Muscle of back (tissue), 13 donors: ENCODE measurements at places on chromosomes 3 and 15.

- DNase-seq: no peak
Observed at GRCh38 chr3:120326784-120327183, 22.4 kb downstream of the LRRC58 start.

DNA sequence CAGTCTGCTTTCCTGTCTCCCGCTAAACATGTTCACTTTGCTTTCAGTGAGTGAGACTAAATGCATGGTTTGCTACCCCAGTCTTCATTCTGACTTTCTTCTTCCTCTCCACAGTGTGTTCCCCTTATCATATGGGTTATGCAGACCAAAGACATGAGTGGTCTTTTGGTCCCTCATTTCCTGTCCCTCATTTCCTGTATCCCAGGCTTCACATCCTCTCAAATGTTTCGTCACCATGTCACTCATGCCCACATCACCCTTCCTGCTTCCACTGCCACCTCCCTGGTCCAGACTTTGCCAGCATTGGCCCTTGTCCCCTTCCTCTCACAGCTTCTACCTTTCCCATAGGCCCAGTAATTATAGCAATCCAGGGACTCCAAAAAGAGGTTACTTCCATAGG is 209.0 kb downstream of the MYRIP start:
- no peak for DNase-seq

DNA sequence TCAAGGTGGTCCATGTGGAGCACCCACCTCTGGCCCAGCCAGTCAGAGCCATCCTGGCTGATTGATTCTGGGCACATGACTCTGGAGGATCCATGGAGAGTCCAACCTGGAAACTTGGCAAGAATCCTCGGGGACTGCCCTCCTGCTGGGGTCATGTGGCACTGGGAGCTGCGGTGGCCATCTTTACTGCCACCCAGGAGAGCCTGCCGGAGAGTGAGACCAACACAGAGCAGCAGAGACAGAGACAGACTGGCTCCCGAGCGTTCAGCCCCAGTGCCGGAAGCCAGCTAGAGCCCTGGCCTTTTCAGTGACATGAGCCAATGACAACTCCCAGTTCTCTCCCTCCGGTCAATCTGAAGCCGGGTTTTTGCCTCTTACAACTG is 11.5 kb upstream of the GATA2 start:
- no peak for DNase-seq

DNA sequence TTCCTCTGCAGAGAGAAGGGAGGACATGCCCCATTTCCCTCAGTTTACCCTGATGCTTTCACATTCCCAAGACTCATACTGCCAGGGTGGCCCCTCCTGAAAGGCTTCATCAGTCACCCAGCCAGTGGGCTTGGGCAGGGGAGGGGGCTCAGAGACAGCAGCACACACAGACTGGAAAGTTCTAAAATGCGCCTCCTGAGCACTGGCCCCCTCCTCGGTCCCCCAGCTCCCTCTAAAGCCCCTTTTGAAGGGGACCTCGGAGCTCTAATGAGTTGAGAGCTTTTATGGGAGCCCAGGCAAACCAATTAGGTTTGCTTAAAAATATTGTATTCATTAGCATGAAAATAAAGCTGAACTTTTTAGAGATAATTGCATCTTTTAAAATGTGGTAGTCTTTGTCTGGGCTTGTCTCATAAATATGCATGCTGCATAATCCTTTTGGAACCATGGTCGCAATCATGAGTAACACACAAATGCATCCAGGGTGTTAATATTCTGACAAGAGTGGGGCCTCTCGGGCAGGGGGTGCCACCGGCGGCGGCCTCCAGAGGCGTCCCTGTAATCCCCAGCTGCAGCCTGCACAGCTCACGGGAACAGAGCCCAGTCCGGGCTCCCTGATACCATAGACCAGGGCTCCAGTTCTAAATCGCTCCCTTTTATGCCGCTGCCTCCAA is 78.5 kb downstream of the RPLP1 start:
- DNase-seq: no peak

DNA sequence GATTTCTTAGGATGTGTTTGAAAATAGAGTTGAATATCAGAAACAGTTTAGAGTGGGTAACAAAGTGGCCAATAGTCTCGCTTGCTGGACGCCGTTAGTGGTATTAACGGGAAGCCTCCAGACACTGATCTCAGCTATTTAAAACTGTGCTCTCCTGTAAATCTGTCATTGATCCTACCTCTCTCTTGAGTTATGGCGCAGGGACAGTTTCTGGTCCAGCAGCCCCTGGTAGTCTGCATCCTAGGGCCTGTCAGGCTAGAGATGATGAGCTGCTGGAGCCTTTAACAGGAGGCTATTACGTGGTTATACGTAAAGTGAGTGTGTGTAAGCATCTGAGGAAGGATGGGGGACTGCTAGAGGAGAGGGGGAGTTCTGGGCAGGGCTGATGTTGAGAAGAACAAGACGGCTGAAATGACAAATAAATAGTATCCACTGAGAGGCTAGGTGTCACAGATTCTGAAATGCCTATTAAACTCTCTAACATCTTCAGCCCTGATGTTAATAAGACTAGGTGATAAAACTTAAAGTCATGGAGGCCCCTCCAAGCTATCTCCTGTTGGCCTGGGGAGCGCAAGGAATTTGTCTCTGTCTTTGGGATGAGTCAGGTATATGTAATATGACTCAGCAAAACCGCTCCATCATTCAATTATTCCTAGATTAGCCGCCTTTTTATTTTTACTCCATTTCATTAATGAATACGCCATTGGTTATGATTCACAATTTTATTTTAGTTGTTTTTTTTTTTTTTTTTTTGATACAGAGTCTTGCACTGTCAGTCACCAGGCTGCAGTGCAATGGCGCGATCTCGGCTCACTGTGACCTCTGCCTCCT is 155.7 kb downstream of the GREM1 start:
- no peak for DNase-seq

- no peak for DNase-seq
Observed at GRCh38 chr3:127701280-127701911, 28.6 kb downstream of the ABTB1 start.

GRCh38 chr3:58697561-58697960 is 31.0 kb upstream of the FAM3D start:
- no peak for DNase-seq

- DNase-seq: no peak
Observed at GRCh38 chr3:179506792-179507191, 55.5 kb upstream of the GNB4 start.

GRCh38 chr3:195180490-195181112 is 90.4 kb downstream of the XXYLT1 start:
- no peak for DNase-seq

- DNase-seq: no peak
Observed at GRCh38 chr3:64717872-64718613, 30.2 kb upstream of the ADAMTS9 start.

GRCh38 chr3:52682016-52682415 is 3.7 kb downstream of the PBRM1 start:
- DNase-seq: no peak

DNA sequence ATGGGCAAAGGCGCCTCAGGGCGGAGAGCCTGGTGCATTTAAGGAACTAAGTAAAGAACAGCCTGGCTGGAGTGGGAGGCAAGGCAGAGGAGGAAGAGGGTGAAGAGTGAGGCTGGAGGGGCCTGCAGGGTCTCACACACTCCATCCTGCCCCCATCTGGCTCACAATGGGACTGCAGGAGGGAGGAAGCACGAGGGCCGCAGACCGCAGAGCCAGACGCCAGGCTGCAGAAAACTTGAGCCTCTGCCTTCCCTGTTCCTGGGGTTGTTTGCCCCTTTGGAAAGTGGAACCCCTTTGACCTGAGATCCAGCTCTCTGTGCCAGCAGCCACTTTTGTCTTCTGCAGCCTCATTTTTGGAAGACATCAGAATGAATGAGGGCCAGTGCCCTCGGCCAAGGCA is 138.0 kb downstream of the SRGAP3 start:
- no peak for DNase-seq

DNA sequence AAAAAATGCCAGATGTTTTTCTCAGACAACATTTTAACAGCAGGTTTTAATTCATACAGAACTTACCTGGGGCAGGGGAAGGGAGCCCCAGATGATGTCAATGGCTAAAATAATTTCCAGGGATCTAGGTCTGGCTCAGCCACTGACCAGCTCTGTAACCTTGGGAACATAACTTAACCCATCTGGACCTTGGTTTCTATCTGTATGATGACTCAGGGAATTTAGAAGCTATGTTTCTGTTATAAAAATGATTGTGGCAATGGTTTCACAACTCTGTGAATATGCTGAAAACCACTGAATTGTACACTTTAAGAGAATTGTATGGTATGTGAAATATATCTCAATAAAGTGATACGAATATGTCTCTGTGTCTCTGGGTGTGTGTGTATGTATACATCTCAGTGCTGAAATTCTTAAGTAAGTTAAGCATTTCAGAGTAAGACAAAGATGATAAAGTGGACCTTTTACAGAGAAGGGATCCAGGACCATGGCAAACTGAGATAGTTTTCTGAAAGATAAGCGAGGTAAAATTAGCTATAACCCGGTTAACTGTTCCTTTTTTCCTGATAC is 2.9 kb downstream of the SH3GL3 start:
- no peak for DNase-seq

- DNase-seq: no peak
Observed at GRCh38 chr3:44045476-44046275, 196.0 kb upstream of the TOPAZ1 start.

DNA sequence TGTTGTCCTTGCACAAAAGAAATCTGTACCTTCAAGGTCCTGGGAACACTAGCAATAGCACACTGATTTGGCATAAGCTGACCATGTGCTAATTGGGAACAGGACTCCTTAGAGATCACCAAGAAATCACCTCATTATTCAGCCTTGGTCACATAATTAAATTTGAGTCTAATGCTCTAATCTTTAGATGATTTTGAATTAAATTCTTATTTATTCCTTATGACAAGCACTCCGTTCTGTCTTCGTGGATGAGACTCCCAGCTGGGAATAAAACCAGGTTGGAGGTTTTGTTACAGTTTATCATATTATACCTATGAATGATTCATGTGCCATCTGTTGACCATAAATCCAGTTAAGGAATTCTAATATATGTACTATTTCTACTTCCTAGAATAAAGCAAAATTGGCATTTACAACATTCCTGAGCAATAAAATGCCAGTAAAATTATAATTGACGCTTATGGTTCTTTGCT is 162.2 kb downstream of the MYRIP start:
- no peak for DNase-seq

- DNase-seq: peak; percentile 77
Observed at GRCh38 chr3:49906073-49906743, 2.5 kb upstream of the MST1R start.

- no peak for DNase-seq
Observed at GRCh38 chr15:28885128-28885629, 595 bp upstream of the APBA2 start.

DNA sequence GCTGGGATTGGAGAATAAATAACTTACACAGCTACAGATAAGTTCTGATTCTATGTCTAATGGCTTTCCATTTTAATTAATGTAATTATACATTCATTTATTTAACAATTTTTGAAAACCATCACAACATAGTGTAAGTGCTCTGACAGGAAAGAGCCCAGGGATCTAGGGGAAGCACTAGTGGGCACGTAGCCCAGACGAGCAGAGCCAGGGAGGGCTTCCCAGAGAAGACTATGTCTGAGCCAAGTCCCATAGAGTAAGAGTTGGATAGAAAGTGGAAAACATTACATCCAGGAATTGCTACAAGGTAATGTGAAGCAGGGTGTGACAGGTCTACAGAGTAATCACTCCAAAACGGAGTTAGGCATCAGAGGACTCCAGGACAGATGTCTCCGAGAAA is 2.9 kb upstream of the HGD start:
- DNase-seq: no peak
